Activated CD4-positive, alpha-beta T cell treated with anti-CD3 and anti-CD28 coated beads for 36 hours (primary cell): ENCODE measurements at places on chromosomes 1 and 21.
A peak's percentile ranks its signal among the peaks of the same experiment; 100 is the strongest.

DNA sequence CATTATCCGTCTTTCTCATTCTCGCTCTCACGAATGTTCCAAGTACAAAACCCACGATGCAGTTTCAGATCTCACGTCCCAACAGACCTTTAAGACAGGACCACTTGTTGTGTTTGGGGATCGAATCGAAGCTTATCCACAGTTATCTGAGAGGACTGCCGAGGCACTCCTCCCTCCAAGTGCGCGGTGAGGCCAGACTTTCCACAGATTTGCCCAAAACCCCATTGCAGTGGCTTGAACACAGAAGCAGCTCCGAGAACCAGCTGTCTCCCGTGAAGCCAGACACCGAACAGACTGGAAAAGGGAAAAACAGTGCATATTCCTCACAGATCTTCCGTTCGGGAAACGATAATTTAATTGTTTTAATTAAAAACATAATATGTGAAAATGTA, 46.5 kb upstream of the COL6A2 start:
- DNase-seq, result no peak

DNA sequence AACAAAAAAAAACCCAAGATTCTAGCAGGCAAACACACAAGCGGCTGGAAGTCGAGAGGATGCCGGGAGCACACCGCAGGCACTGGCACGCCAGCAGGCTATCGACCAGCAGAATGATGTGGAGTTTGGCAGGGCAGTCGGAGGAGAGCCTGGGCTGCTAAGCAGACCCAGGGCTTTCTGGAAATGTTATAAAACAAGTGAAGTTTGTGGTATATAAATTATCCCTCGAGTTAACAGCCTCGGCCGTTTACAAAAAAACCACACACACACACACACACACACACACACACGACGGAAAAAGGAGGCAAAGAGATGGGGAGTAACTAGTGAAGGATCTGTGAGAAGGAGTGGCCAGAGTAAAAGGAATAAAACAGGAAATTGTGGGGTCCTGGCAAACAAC, 87.2 kb upstream of the IVNS1ABP start:
- no peak for DNase-seq

DNA sequence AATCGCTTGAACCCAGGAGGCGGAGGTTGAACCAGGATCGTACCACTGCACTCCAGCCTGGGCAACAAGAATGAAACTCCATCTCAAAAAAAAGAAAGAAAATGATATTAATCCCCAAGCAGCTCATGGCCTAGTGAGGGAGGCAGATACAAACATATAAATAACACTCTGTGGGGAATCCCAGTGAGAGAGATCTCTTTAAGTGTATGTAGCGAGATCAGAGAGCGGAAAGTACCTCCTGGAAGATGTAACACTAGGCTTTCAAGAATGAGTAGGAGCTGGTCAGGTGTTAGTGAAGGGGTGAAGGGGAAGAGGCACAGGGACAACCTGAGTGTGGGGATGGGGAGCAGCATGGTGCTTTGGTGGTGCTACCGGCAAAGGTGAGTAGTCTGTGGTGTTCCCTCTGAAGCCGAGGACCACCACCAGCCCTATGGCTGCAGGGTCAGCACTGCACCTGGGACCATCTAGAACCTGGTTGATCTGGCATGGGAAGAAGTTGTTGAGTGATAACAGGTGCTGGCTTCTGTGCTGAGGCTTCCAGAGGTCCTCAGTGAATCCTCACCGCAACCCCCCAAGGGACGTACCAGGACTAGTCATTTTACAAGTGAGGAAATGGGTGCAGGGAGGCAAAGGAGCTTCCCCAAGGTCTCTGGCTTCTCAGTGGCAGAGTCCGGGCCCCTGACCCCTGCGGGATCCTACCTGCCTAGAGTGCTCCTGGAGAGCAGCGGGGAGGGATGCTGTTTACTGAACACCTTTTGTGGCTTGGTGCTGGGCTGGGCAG, 367.6 kb upstream of the VAMP3 start:
- no peak for DNase-seq

- no peak for DNase-seq
These were observed 327.1 kb downstream of the PRDM2 start for GRCh38 chr1:14027099-14027498.

GRCh38 chr1:203327684-203328457, 22.6 kb downstream of the BTG2 start:
- DNase-seq, result peak; percentile 80

DNA sequence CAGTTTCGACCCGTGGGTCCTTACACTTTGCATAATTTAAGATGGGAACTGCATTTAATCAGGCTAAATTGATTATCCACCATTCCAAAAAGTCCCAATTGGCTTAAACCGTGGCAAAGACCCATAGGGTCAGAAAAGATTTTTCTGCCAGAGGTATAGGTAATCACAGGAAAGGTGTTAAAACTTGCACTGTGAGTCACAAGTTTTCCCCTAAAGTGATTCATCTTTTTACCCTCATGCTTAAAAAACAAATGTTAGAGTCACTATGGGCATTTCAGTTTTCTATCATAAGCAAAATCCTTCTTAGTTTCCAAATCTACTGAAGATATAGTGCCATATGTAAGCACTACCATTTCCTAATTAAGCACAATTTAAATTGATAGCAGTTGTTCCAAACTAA, 1079.8 kb downstream of the ADGRL2 start:
- DNase-seq, result no peak
